Activated CD4-positive, CD25-positive, alpha-beta regulatory T cell treated with anti-CD3 and anti-CD28 coated beads, Interleukin-2, amount 50 U/mL, for 24 hours (primary cell): ENCODE measurements at places on chromosomes 4 and X.

DNA sequence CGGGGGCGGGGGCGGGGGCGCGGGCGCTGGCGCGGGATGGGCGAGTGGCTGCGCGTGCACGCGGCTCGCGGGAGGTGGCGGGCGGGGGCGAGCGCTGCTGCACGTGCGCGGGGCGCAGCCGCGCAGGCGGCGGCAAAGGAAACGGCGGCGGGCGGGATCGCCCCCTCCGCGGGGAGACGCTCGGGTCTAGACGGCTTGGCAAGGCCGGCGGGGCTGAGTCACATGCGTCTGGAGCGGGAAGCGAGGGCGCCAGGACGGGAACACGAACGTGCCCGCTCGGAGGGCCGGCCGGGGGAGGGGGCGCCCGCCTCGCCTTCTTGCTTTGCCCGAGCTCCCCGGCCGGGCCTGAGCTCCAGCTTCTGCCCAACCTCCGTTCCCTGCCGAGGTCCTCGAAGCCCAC lies 4.3 kb upstream of the HAUS7 start:
- no peak for ATAC-seq

DNA sequence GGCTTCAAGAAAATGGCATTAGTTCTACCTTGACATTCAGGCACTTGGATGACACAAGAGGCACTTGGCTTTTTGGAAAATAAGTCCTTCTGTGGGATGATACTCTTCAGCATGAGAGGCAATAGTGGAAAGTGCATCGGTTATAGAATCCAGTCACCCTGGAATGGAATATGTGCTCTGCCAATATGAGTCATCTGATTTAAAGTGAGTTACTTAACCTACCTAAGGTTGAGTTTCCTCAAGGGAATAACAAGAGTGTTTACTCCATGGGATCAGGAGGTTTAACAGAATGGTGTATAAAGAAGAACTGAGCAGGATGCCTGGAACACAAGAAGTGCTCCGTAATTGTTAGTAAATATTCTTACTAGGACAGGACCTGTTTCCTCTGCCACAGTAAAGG lies 10.7 kb downstream of the SLC39A8 start:
- no peak for ATAC-seq

- ATAC-seq: no peak
Observed at GRCh38 chrX:121036137-121036536, 11.3 kb upstream of the GLUD2 start.

GRCh38 chrX:31449965-31450364 lies 378.1 kb upstream of the FTHL17 start:
- ATAC-seq: no peak

- peak; percentile 38 for ATAC-seq
Observed at GRCh38 chr4:67746797-67747495, 7.2 kb downstream of the GNRHR start.

GRCh38 chrX:48945517-48946348 lies 11.7 kb downstream of the OTUD5 start:
- ATAC-seq: no peak

GRCh38 chrX:42119076-42119475 lies 195.7 kb upstream of the CASK start:
- ATAC-seq: no peak

DNA sequence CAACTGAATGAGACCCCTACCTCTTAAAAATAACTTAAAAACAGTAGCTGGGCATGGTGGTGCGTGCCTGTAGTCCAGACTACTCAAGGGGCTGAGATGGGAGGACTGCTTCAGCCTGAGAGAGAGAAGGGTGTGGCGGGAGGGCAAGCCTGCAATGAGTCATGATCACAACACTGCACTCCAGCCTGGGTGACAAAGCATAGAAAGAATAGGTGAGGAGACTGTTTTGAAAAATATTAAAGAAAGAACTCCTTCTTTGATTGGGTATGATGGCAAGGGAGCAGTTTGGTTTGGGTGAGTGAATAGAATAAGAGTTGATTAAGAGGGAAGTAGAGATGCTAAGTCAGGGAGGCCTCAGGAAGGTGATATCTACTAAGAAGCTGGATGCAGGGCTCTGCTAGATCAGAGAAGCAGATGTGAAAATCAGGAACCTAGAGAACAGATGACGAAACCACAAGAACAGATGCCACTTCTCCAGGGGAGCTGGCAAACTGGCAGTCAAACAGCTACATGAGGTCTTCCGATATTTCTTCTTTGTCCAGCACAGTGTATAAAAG lies 318.6 kb downstream of the OPHN1 start:
- ATAC-seq: no peak

DNA sequence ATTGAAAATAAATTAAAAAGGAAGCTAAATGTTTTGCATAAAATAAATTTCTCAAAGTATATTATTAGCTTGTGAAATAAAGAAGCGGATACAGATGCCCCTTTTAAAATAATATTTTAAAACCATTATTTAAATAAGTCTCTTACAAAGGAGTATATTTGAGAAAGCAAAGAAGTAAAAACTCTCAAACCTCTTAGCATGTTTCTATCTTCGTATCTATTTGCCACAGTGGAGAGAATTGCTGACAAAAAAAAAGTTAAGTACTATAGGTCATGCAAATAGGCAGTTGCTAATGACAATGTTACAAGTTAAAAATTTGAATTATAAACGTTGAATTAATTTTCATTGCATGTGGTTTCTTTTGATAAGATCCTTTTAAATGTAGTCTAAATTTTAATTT lies 44.5 kb upstream of the PDGFRA start:
- ATAC-seq: no peak

DNA sequence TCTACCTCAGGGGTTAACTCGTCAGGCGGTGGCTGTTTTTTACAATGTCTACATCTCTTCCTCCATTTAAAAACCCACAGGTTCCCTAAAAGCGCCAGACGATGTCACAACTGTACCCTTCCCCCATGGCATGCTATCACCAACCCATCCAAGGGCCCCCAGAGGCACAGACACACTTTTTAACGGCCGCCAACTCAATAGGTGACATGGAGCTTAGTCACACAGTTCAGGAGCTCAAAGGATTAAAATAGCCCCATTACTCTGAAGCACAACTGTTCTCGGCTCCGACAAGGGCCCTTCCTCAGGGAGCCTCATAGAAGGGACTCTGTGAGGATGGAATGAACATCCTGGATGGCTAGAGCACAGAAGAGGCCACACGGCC lies 12.4 kb downstream of the SH3KBP1 start:
- ATAC-seq: peak; percentile 79

GRCh38 chr4:22482250-22483127 lies 33.4 kb downstream of the ADGRA3 start:
- no peak for ATAC-seq

GRCh38 chr4:11259837-11260236 lies 168.9 kb downstream of the HS3ST1 start:
- no peak for ATAC-seq

GRCh38 chrX:40420899-40421729 lies 159.7 kb upstream of the ATP6AP2 start:
- no peak for ATAC-seq

DNA sequence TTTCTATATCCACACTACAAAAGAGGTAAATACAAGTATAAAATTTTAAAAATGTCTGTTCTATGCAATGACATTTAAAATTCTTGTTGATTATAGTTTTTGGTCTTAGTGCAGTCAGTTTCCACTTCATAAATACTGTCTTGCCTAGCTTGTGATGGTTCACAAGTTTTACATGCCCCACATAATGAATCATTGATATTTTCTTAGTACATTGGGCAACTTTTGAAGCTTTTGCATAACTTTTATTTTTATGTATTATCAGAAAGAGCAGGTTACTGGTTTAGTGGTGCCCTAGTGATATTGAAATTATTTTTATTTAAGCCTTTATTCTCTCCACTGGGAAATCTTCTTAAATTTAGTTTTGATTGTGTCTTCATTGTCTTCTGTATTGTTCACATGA lies 388.0 kb downstream of the CCSER1 start:
- ATAC-seq: no peak

- peak; percentile 30 for ATAC-seq
Observed at GRCh38 chrX:72305286-72306084, at the start of gene CITED1. Gene CITED1, minus strand, starts transcription at chrX:72305914. Its CDS starts 3,045 bp downstream, at chrX:72302869.

DNA sequence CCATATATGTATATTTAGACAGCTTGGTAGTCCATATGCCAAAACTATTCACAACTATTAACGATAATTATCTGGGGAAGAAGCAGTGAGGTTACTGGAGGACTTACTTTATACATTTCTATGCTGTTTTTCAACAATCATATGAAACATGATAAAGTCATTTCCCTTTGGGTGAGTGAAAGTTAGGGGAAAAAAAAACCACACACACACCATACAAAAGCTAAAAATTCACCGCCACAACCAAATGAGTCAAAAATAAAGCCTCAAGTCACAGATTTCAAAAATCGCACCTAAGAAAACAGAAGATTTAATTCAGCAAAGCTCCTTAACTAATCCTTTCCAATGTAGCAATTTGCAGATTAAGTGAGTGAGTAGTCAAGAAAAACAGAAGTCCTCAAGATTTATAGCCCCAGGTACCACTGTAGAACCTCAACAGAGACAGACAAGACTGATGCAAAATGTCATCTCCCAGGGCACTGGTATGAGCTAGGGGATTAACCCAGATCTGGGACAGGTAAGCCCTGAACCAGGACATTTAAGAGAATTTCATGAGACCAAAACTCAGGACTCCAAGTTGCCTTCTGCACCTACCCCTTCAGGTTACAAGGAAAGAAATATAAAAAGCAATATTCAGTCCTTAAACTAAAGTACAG lies 35.1 kb downstream of the SYTL4 start:
- ATAC-seq: no peak

GRCh38 chr4:56575820-56576429 lies 70.3 kb downstream of the ARL9 start:
- no peak for ATAC-seq

- no peak for ATAC-seq
Observed at GRCh38 chr4:15689540-15689939, 7.9 kb downstream of the FAM200B start.

DNA sequence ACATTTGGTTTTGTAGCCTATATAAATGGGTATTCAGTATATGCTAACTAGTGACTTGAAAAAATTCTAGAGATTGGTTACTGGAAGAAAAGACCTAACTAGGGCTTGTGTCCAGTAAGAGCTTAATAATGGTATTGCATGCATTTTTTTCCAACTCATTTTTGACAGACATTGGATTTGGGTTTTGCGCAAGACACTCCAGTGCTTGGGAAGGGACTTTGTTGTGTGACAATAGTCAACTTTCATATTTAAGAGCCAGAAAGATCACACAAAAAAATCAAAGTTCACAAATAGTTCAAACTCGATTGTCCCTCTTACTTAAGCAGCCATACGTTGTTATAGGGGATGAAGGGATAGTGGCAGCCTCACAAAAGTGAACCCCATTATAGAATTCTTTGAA lies 1.2 kb upstream of the HSD17B11 start:
- ATAC-seq: no peak

- ATAC-seq: no peak
Observed at GRCh38 chr4:76581077-76581962, 146.3 kb downstream of the SHROOM3 start.

- no peak for ATAC-seq
Observed at GRCh38 chr4:85952528-85952927, 407.3 kb downstream of the MAPK10 start.

- ATAC-seq: no peak
Observed at GRCh38 chr4:6465955-6466354, 6.5 kb downstream of the PPP2R2C start.

GRCh38 chr4:11418610-11419009 lies 10.1 kb downstream of the HS3ST1 start:
- ATAC-seq: peak; percentile 44

DNA sequence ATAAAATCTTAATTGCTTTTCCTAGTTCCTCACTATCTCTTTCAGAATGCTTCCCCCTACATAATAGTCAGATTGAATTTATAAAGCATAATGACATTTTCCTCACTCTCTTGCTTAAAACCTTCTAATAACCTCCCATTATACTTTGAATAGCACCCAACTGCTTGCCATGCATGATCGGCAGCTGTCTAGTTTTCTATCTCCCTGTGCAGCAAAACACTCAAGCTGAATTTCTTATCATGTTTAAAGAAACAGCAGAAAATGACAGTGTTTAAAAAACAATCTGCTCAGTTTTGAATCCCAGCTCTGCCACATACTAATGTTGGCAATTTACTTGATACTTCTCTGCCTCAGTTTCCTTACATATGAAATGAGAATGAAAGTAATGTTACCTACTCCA lies 947.1 kb upstream of the HS3ST1 start:
- ATAC-seq: no peak

DNA sequence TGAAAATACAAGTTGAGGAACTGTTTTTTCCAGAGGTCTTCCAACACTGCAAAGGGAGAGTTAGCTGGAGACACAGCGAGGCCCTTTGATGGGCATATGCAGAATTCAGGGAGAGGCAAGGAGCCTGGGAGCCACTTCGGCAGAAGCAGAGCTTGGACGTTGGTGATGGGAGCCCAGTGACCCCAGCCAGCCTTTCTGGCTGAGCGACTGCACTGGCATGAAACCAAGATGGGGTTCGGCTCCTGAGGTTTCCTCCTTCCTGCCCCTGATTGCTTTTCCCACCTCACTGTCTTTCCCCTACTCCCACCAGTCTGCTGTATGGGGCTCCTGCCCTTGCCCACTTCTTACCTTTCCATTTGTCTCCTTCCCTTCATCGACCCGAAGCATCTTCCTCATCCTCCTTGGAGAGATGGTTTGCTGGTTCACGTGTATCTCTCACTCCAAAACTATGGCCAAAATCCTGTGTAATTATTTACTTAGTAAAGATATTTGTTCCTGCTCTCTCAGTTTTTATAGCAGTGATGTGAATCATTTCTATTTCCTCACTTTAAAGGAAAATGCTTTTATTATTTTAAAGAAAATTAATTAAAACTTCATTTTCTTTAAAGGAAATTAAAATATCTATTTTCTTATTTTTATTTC lies 100.5 kb downstream of the NFKB1 start:
- no peak for ATAC-seq

DNA sequence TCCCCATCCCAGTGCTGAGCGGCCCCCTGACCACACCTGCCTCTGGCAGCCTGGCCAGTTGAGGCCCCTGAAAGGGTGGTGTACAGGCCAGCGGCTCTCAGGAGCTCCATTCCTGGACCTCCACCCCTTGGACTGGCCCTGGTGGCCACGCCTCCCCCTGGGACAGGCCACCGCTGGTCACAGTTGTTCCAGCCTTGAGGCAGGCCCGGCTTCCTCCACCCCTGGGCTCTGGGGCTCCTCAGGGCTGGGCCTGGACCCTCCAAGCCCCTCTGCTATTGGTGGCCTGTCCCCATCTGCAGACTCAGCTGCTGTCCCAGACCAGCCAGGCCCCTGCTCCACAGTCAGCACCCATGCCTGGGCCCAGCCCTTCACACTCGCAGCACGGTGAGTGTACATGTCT lies 93.2 kb upstream of the NKX1-1 start:
- ATAC-seq: no peak

DNA sequence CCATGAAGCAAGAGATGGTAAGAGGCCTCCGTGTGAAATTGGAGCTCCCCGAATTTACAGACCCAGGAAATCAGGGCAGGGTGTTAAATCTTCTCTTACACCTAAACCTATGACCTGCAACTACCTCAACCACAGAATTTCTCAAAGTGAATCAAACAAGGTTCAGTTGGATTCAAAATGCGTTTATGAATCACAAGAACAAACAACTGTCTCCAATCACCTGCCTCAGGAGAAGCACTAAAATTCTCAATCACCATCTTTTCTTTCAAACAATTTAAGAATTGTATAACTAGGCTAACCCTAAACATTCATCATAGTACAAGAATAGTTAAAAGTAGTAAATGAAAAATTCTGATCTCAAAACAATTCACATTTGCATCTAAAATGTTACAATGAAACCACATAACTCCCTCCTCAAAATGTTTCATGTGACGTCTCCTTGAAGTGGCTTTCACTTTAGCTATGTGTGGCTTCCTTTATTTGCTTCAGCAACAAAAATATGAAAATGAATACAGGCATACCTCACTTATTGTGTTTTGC lies 19.2 kb downstream of the PPP3CA start:
- peak; percentile 82 for ATAC-seq

GRCh38 chr4:59222221-59222620 lies 1977.9 kb upstream of the ADGRL3 start:
- no peak for ATAC-seq
